ENCODE measurements at places on chromosomes 3 and 15. TPM values are rescaled to one million over a fixed set of nuclear protein-coding genes. Genes with fewer than 3 reads are reported as not detected.

- no peak for DNase-seq
Observed at GRCh38 chr3:156359368-156359767, 195.5 kb downstream of the SSR3 start.

DNA sequence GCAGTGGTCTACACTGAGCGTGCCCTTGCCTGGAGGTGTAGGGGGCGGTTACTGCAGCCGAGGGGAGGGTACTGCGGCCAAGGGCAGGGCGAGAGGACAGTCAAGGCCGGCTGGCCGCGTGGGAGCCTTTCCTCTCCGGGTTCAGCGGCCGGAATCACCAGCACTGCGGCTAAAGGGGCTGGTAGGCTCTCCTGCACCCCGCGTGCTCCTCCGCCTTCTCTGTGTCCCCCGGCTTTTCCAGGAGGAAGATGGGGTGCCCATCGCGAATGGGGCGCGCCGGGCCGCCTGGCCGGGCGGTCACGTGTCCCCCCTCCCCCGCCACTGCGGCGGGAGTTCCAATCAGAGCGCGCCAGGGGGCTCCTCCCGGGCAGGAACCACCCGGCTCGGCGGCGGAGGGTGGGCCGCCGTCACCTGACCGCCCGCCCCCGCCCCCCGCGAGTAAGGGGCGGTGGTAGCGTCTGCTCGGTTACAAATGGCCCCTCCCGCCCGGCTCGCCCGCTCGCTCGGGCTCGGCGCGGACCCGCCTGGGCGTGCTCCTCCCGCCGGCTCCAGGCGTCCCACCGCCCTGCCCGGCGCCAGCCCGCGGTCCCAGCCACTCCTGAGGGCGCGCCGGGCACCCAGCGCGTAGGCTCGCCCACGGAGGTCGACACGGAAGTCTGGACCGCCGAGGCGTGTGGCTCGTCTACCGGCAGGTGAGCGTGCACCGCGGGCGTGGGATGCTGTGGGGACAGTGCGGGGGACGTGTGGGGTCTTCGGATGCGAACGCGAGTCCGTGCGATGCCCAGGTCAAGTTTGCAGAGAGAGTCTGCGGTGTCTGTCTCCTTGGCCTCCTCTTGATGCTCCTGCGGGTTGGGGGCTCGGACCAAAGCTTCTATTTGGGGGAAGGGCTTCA lies 242.6 kb upstream of the TOPAZ1 start:
- DNase-seq, result no peak

DNA sequence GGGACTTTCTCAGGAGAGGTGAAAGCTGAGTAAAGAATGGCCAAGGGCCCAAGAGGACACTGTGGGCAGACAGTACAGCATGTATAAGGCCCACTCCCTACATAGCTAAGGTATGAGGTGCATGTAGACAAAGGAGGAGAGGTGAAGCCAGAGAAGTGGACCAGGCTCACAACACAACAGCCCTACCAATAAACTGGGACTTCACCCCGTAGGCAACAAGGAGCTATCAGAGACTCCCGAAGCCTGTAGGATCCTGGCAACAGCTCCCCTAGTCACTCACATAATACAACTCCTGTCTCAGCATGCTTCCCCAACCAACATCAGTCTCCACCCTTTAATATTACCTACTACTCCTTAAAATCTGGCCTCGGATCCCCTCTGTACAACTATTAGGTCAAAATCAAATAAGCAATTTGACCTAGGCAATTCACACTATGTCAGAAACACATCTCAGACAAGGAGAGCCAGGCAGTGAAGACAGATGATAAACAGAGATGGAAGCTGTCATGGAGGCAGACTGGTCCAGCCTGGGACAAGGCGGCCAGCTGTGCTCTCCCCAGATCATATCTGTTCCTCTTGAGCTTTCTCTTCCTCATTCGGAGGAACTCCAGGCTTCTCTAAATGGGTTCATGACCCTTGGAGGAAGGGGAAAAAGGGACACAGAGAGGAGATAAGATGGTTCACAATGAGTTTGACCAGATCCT lies 1.4 kb downstream of the XXYLT1 start:
- no peak for DNase-seq

DNA sequence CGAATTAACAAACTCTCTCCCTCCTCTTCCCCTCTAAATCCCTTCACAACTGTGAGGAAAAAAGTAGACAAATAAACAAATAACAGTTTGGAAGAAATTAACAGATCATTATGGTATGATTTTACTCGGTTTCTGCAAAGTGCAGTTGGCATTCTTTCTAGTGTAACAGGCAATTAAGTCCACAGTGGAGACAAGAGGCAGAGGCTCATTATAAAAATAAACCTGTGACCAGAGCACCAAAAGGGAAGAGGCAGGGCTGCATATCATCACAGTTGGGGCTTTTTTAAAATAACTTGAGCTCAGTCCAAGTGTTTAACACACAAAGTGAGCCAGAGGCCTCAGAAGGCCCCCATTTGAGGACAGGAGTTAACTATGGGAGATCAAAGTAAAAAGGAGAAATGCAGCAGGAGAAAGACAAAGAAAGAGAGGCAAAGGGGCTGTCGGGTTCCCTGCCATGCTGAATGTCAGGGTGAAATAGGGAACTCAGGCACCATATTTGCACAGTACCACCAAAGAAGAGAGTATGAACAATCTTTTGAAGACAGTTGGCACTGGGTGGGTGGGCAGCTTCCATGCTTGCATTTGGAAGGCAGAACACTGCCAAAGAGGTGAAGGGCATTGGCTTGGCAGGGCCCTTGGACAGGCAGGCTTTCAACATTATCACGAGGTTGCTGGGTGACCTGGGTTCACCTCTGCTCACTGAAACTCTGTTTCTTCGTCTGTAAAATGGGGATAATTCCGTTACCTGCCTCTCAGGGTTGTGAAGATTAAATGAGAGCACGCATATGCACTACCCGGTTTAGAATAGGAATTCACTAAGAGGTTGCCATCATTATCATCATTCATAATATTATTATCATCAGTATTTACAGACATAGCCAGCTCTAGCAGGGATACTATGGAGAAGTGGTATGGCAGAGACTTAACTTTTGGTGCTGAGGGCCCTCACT lies 134.5 kb downstream of the MEX3B start:
- no peak for DNase-seq

- no peak for DNase-seq
Observed at GRCh38 chr15:65638681-65639089, 16.9 kb downstream of the SLC24A1 start.

GRCh38 chr3:143084856-143085731 lies 34.5 kb upstream of the CHST2 start:
- no peak for DNase-seq

- DNase-seq, result no peak
Observed at GRCh38 chr3:134643150-134643675, 7.6 kb downstream of the KY start.

GRCh38 chr3:9397906-9398699 lies 688 bp downstream of the SETD5 start:
- DNase-seq, result peak; percentile 41

GRCh38 chr3:132963786-132964185 lies 74.4 kb upstream of the TMEM108 start:
- DNase-seq, result no peak

DNA sequence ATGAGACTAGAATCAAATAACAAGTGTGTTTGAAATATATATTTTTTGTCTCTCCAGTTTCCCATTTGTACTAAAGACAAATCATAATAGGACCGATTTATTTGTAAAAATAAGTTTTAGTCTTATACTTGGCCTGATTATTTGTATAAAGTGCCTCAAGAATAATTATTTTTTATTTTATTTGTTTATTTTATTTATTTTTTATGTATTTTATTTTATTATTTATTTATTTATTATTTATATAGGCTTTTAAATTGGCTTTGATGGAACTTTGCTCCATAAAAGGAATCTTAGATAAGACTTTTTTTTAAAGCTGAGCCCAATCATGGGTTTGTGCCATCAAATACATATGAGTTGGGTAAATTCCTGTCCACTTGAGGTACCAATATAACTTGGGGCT lies 22.2 kb upstream of the ZNF80 start:
- no peak for DNase-seq

- DNase-seq, result no peak
Observed at GRCh38 chr3:83023086-83023485, 1261.6 kb upstream of the GBE1 start.

DNA sequence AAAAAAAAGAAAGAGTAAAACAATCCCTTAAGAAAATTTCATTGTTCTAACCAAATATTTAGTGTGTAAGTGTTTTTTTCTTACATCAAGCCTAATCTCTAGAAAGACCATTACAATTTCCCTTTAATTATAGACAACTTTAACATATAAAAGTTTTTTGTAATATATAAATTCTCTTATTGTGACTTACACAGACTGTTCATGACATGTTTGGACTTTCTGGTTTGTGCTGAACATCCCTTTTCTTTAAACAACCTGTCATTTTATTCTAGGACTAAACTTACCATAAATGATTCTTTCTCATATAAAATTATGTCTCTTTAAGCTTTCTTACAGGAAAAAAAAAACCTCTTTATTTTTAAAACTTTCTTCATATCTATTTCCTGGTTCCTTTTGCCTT lies 13.0 kb upstream of the BTLA start:
- no peak for DNase-seq

- DNase-seq, result no peak
Observed at GRCh38 chr3:104764496-104764895, 602.2 kb upstream of the ALCAM start.

GRCh38 chr3:112671930-112672715 lies 31.2 kb upstream of the CCDC80 start:
- no peak for DNase-seq

DNA sequence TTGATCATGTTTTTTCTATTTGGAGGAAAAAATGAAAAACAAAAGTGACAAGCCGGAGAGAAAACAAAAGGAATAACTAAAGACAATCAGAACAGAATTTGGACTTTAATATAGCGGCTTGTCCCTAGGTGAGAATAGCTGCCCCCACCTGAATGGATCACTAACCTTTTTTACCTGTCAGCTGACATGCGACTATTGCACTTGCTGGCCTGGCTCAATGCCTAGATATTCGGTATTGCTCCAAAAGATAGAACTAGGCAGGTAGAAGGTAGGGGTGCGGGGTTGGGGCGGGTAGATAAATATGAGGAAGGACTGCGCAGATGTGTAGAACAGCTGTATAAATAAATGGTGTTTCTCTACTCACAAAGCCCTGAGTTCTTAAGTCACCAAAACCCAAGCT lies 650 bp upstream of the MORC1 start:
- no peak for DNase-seq

- peak; percentile 21 for DNase-seq
Observed at GRCh38 chr3:8595695-8596115, 48.9 kb downstream of the SSUH2 start.

DNA sequence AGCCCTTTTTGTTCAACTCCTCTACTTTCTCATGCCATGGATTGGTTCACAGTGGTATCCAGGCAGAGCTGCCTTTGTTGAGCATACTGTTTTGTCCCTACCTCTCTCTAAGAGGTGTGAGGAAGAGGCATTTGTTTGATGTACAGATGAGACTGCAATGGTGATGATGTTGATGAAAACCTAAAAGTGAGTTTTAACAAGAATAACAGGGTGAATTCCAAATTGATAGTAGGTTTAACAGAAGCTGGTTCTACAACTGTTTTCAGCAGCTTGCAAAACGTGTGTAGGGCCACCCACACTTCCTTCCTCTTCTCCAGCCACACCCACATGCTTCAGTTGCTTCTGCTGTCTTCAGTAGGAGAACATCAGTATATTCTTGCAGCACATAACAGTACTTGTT lies 10.2 kb downstream of the SNRK start:
- DNase-seq, result no peak

- DNase-seq, result no peak
Observed at GRCh38 chr15:38846346-38846745, 281.7 kb upstream of the RASGRP1 start.

GRCh38 chr3:45803252-45803935 lies 7.1 kb upstream of the SLC6A20 start:
- no peak for DNase-seq

The EPHA6 gene
- total RNA-seq, result not detected

The THPO gene
- total RNA-seq, result 1.7 TPM

The ERICH6 gene
- not detected for total RNA-seq

The TLNRD1 gene
- 2.7 TPM for total RNA-seq

The ANKRD63 gene
- not detected for total RNA-seq

The TAGLN3 gene
- total RNA-seq, result not detected

The FAM107A gene
- total RNA-seq, result 17.1 TPM

The EFHB gene
- not detected for total RNA-seq
